A549 treated with CORT108297 at 1 μM for 4 hours (cell line): ENCODE measurements at places on chromosomes 2 and 18. TPM values are rescaled to one million over a fixed set of nuclear protein-coding genes. Genes with fewer than 3 reads are reported as not detected.

Gene KHK
- 7.5 to 11.0 TPM (median 9.5 TPM) in 5 replicates for total RNA-seq

Gene VWC2L
- total RNA-seq, result not detected in 5 replicates

Gene PCGF1
- total RNA-seq, result 31.7 to 39.8 TPM (median 34.6 TPM) in 5 replicates

Gene PMAIP1
- total RNA-seq, result 11.1 to 15.0 TPM (median 13.2 TPM) in 5 replicates

Gene ACKR3
- total RNA-seq, result 20.2 to 28.9 TPM (median 24.0 TPM) in 5 replicates

Gene INPP5D
- total RNA-seq, result 0.29 to 0.60 TPM (median 0.45 TPM) in 5 replicates
